ENCODE measurements at places on chromosomes 12 and 14. TPM values are rescaled to one million over a fixed set of nuclear protein-coding genes. Genes with fewer than 3 reads are reported as not detected.

- no peak overlapping the region for H3K27ac ChIP-seq
- no peak overlapping the region for H3K4me3 ChIP-seq
- H3K36me3 ChIP-seq, result no peaks in the 10 kb centered on the region
- H3K4me1 ChIP-seq, result no peaks in the 10 kb centered on the region
- H3K27me3 ChIP-seq, result no peaks in the 10 kb centered on the region
- no peak for DNase-seq
Observed at GRCh38 chr14:54108481-54109471, 152.2 kb upstream of the BMP4 start.

DNA sequence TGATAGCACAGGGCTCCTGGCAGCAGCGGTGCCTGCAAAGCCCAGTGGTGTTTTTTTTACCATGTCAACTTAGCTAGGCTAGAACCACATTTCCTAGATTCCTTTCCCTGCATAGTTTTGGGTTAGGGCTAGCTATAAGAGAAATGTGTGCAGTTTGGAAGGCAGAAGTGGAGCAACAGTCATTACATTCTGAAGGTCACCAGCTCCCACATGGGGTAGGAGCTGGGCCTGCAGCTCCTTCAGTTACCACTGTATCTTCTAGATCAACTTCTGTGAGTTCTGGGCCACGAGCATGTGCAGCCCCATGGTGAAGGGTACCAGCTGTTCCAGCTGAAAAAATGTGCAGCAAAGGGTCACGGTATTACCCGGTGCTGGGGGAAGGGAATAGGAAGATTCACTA, 2.3 kb upstream of the SLC25A3 start:
- no peaks in the 10 kb centered on the region for H3K36me3 ChIP-seq
- no peak for DNase-seq
- H3K4me3 ChIP-seq, result no peak overlapping the region
- no peaks in the 10 kb centered on the region for H3K4me1 ChIP-seq

DNA sequence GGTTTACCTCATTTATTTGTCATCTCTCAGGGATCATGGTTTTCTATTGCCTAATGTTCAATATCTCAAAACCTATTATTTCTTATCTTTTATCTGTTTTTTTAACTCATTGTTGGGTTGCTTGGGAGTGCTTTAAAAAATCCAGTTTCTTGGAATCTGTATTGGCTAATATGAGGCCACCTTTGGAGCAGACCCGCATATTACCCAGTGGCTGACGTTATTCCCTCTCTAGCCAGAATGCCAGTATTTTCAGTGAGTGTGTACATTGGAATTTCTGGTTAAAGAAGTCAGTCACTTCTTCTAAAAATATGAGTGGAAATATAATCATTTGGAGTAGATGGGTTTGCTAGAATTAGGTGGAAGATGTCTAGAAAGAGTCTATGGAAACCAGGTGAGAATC, 38.3 kb downstream of the PRMT8 start:
- no peak overlapping the region for H3K27ac ChIP-seq
- no peaks in the 10 kb centered on the region for H3K4me1 ChIP-seq
- no peak for DNase-seq
- no peaks in the 10 kb centered on the region for H3K36me3 ChIP-seq
- no peak overlapping the region for H3K4me3 ChIP-seq

DNA sequence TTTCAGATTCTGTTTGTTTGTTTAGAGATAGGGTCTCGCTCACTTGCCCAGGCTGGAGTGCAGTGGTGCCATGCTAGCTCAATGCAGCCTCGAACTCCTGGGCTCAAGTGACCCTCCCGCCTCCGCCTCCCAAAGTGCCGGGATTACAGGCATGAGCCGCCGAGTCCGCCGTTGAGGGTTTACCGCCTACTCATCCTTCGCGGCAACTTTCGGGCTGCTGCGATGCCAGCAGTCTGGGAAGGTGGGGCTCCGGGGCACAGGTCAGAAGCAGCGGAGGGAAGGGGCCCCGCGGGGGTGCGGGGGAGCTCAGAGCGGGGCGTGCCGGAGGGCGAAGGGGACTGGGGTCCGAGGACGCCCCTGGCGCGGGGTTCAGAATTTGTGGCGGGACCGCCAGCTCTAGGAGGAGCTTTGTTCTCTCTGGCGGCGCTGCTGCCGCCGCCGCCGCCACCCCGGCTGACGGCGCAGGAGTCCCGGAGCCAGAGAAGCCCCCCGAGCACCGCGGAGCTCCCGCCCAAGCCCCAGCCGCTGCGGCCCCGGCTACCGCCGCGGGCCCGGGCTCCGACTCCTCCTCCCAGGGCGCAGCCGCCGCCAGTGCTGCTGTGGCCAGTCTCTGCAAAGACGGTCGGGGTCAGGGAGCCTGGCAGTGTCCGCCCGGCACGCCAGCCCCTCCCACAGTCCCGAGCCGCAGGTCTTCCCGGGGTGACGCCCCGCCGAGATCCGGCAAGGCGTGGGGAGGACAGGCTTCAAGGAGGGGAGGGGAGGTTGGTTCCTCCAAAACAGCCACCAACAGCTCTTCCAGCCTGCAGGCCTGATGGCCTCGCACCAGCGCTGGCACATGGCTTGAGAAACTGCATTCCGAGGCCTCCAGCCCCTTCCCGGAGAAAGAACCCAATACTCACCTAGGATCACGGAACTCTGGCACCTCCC, 10.9 kb upstream of the KRT77 start:
- H3K4me1 ChIP-seq, result no peaks in the 10 kb centered on the region
- H3K4me3 ChIP-seq, result no peak overlapping the region
- no peak for DNase-seq
- no peak overlapping the region for H3K27ac ChIP-seq

- no peaks in the 10 kb centered on the region for H3K4me1 ChIP-seq
- no peaks in the 10 kb centered on the region for H3K27me3 ChIP-seq
- DNase-seq, result no peak
- no peak overlapping the region for H3K4me3 ChIP-seq
- no peaks in the 10 kb centered on the region for H3K36me3 ChIP-seq
- H3K27ac ChIP-seq, result no peak overlapping the region
Observed at GRCh38 chr12:12123036-12123604, 52.4 kb downstream of the BCL2L14 start.

- no peak overlapping the region for H3K4me3 ChIP-seq
- H3K27me3 ChIP-seq, result no peaks in the 10 kb centered on the region
- no peaks in the 10 kb centered on the region for H3K36me3 ChIP-seq
Observed at GRCh38 chr12:26287671-26288381, 92.5 kb downstream of the SSPN start.

DNA sequence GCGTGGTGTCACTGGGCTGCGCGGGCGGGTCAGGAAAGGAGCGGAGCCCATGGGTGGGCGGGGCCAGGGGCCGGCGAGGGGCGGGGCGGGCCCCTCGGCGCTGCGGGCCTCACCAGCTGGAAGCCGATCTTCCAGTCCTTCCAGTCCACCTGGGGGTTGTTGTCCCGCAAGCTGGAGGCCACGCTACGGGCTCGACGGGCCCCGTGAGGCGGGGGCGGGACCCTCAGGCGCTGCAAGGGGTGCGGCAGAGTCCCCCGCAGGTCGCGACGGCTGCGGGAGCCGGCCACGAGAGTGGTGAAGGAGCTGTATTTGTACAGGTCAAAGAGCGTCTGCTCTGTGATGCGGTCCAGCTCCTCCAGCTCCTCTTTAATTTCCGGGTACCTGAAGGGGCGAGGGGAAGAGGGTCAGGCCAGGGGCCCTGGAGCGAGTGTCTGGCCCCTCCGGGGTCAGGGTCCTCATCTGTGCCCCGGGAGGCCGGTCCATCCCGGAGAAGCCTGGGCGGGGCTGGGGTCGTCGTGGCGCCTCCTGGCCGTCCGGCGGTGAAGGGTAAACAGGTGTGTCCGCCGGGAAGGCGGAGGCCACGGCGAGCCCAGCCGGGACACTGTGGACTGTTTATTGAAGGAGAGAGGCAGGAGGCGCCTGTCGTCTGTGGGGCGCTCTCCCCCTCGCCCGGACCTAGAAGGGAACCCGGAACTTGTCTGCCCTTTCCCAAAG, 11.9 kb downstream of the SCNN1A start:
- H3K36me3 ChIP-seq, result no peaks in the 10 kb centered on the region
- DNase-seq, result peak; percentile 88
- H3K4me3 ChIP-seq, result peak overlapping the region; percentile 48
- no peaks in the 10 kb centered on the region for H3K27me3 ChIP-seq
- H3K4me1 ChIP-seq, result peaks cover 10% of the 10 kb centered on the region
- H3K27ac ChIP-seq, result peak overlapping the region; percentile 93

DNA sequence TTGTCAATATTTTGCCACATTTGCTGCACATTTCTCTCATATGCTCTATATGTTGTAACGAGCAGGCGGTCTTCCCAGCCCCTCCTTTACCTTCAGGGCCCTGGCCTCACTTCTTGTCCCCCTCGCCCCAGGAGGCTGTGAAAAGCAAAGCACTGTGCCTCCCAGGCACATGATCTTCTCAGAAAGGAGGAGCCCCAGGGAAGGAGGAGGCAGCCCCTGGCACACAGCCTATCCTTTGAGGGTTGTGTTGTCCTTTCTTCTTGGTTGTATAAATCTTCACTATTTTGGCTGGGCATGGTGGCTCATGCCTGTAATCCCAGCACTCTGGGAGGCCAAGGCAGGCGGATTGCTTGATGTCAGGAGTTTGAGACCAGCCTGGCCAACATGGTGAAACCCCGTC, 77.0 kb downstream of the PPP2R5C start:
- no peaks in the 10 kb centered on the region for H3K27me3 ChIP-seq
- H3K27ac ChIP-seq, result no peak overlapping the region
- no peaks in the 10 kb centered on the region for H3K36me3 ChIP-seq
- no peak overlapping the region for H3K4me3 ChIP-seq
- peaks cover 13% of the 10 kb centered on the region for H3K4me1 ChIP-seq
- DNase-seq, result no peak

- no peaks in the 10 kb centered on the region for H3K36me3 ChIP-seq
- peaks cover 23% of the 10 kb centered on the region for H3K4me1 ChIP-seq
- no peak overlapping the region for H3K27ac ChIP-seq
- no peak overlapping the region for H3K4me3 ChIP-seq
Observed at GRCh38 chr12:49669796-49670195, 37.4 kb downstream of the FMNL3 start.

- DNase-seq, result no peak
- H3K27me3 ChIP-seq, result no peaks in the 10 kb centered on the region
- H3K4me1 ChIP-seq, result no peaks in the 10 kb centered on the region
- no peaks in the 10 kb centered on the region for H3K36me3 ChIP-seq
- no peak overlapping the region for H3K4me3 ChIP-seq
Observed at GRCh38 chr14:55803873-55804553, 224.0 kb downstream of the KTN1 start.

GRCh38 chr12:41186026-41186425, 2.1 kb upstream of the PDZRN4 start:
- DNase-seq, result no peak
- no peak overlapping the region for H3K4me3 ChIP-seq
- H3K4me1 ChIP-seq, result no peaks in the 10 kb centered on the region
- peaks cover 7% of the 10 kb centered on the region for H3K27me3 ChIP-seq

DNA sequence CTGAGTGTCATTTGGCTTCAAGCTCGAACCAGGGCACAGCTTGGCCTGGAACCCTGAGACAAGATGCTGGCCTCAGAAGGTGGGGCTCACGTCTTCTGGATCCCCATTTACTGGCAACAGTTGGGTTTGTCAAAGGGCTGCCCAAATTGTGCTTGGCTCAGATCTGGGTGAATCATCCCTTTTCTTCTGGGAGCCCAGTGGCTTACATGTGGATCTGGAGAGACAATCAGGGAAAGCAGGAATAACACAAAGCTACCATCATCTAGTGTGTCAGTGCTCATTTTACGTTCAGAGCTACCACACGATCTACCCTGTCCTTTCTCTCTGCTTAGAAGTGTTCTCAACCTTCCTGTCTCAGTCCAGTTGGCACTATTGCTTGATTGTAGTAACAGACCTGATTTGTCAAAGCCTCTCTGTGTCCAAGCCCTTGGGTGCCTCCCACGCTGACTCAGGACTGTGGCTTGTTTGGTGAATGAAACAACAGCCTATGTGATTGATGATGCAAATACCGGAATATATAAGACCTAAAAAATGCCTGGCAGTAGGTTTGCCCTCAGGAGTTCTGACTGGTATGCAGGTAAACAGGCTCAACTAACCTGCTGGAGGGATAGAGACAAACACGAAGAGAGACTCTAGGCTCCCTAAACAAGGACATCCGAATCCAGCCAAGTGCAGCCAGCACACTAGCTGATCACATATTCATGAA, 974.3 kb downstream of the VRK1 start:
- no peaks in the 10 kb centered on the region for H3K4me1 ChIP-seq
- H3K27ac ChIP-seq, result no peak overlapping the region
- no peak for DNase-seq
- H3K27me3 ChIP-seq, result no peaks in the 10 kb centered on the region
- H3K4me3 ChIP-seq, result no peak overlapping the region

Gene KRT3
- total RNA-seq, result not detected

Gene COX8C
- total RNA-seq, result not detected

Gene AMDHD1
- not detected for total RNA-seq

Gene TUBA1A
- total RNA-seq, result 16.9 TPM

Gene STAB2
- 1.0 TPM for total RNA-seq

Gene NPFF
- not detected for total RNA-seq

Gene RALGAPA1
- total RNA-seq, result 69.8 TPM

All from colonic mucosa (tissue), 4 donors.